ENCODE measurements at places on chromosomes 12 and 14.
A peak's percentile ranks its signal among the peaks of the same experiment; 100 is the strongest.

- DNase-seq: no peak
Measured at GRCh38 chr14:94161981-94162380, 12.1 kb upstream of the PPP4R4 start.

DNA sequence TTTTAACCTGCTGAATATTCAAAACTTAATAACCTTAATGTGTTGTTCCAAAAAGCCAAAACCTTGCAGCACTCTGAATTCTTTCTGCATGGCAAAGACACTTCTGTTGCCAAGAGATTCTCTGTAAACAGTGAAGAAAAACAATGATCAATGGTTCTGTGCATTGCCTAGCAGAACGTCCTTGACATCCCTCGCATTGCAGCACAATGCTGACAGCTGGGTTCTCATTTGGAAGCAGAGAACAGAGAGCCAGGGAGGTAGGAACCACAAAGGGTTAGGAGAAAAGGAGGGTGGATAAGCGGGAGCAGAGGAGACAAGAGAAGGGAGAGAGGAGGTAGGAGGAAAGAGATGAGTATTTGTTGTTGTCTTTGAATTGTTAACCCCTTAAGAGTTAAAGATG lies 501.1 kb downstream of the NAV3 start:
- no peak for DNase-seq

DNA sequence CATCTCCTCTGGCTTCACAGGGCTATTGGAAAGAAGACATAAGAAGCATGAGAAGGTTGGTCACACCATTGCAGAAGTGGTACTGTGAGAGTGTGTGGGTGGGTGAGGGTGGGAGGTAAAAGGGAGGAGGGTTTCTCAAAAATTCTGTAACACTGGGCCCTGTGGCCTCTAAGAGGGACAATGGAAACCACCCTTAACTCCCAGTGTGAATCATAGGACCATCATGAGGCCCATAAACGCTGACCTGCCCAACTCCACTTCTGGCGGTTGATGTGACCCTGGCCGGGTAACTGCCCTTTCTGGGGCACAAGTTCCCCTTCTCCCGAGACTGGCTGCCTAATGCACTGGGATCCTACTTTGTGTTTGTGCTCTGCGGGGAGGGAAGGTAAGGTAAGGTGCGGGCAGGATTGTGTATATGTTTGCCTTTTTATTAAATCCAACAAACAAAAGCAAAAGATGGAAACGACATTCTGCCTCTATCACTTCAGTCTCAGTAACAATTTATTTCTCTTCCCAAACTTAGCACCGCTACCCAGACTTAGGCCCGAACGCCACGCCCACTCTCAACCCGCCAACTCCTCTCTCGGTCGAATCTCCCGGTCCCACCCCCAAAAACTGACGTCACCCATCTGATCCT lies 551 bp downstream of the METTL1 start:
- peak; percentile 90 for DNase-seq

GRCh38 chr14:100474196-100474595 lies 113.0 kb downstream of the BEGAIN start:
- no peak for DNase-seq

GRCh38 chr14:32004300-32004699 lies 72.8 kb upstream of the ARHGAP5 start:
- no peak for DNase-seq

DNA sequence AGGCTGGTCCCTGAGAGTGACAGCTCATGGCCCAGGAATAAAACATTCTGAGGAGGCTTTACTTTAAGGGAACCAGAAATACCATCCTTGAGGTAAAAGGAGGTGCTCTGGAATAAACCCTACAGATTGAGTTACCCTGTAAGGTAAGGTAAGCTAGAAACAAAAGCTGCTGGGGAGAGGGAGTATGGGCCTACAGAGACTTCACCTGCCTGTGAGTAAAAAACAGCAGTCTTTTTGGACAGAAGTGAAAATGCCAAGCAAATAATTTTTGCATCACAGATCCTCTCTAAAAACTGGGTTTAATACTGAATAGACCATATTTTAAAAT lies 41.2 kb downstream of the CORO1C start:
- no peak for DNase-seq

DNA sequence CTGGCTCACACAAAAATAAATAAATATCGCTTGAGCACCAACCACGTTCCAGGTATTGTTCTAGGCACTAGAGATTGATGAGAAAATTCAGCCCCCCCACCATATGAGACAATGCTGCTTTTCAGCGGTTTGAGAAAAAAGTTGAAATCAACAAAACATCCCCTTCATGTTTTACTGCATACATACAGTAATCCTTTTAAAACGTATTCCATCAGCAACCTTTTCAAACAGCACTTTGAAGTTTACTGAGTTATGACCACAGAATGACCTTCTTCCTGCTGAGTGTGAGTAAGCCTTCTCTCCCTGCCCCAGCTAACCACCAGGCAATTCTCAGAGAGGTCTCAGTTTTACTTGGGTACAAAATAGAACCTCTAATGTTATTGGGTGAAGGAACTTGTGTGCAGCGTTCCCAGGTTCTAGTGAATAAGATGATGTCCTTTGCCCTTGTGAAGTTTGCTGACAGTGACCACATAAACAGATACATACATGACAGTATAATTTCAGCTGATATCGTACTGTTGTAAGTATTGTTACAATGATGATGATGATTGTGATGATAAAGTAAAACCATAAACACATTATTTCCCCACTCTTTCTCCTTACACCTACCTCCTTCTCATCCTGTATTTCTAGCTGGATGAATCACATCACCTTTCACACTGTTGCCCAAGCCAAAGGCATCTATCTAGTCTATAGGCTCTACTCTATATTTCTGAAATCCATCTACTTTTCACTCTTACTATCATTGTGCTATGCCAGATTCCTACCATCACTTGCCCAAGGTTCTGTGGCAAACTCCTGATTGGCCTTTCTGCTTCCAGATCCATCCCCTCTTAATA lies 124.4 kb upstream of the KRR1 start:
- DNase-seq: no peak

DNA sequence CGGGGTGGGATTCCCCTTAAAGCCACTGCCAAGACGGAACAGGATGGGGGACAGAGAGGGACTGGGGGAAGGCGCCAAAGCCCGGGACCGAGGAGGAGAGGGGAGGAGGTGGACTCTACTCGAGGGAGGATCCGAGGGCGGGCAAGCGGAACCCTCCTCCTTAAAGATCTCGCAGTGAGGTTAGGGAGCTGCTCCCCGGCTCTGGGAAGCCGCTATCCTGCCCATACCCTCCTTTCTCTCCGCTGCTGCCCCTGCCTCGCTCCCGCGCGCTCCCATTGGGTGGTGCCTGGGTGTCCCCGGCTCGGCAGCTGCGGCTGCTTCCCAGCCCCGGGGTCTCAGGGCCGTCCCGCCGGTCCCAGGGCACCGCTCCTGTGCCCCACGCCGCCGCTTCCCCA lies 16.4 kb downstream of the KRT18 start:
- no peak for DNase-seq

DNA sequence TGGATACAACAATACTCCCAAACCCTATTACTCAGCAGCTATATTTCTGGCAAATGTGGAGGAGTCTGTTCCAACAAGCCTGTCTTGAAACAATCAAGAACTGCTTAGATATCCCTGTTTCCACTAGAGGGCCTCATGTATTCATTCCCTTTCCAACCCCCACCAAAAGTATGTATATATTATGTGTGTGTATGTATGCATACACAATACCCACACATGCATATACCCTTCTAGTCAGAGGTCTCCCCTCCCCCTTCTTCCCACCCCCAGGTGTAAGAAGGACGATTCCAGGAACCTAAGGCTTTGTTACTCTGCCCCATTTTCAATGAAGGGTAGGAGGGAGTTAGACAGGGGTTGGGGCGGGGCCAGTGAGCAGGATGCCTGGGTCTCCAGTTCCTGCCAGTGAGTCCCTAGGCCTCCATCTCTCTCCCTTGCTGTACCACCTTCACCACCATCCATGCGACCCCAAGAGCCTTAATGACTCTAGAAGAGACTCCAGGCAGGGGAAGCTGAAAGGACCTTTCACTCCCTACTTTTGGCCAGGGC lies at the start of gene DGKA:
Gene DGKA (plus strand): TSS at position 392 of the 546 bp plus-strand sequence. CDS start 5,342 bp downstream, outside the sequence.
- DNase-seq: peak; percentile 54

GRCh38 chr14:52279408-52279807 lies 11.9 kb downstream of the PTGDR start:
- DNase-seq: no peak

DNA sequence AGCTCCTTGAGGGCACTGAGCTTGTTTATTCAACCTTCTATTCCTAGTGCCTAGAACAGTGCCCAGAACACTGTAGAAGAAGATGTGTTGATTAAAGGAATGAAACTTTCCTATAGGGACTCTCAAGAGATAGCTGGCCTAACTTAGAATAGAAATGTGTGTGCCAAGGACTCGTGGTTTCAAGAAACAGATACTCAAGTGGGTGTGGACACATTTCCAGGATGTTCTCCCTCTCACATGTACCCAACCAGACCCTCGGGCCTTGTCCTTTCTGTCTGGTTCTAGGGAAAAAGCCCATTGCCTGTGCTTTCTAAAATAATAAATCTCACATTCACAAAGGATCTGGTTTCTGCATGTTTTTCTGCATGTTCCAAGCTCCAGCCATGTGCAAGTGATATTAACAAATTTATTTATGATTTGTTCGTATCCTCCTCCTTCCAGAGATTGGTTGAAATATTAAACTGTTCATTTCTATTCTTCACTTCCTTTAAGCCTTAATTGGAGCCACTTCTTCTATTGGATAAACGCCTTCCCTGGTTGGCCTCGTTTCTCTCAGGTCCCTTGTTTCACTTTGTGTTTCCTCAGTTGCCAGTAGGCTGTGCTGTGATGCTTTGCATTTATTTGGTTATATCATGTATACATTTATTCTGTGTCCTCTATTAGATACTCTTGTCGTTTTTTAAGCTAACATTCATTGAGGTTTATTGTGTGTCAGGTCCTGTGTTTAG lies 89.8 kb downstream of the CRADD start:
- no peak for DNase-seq

DNA sequence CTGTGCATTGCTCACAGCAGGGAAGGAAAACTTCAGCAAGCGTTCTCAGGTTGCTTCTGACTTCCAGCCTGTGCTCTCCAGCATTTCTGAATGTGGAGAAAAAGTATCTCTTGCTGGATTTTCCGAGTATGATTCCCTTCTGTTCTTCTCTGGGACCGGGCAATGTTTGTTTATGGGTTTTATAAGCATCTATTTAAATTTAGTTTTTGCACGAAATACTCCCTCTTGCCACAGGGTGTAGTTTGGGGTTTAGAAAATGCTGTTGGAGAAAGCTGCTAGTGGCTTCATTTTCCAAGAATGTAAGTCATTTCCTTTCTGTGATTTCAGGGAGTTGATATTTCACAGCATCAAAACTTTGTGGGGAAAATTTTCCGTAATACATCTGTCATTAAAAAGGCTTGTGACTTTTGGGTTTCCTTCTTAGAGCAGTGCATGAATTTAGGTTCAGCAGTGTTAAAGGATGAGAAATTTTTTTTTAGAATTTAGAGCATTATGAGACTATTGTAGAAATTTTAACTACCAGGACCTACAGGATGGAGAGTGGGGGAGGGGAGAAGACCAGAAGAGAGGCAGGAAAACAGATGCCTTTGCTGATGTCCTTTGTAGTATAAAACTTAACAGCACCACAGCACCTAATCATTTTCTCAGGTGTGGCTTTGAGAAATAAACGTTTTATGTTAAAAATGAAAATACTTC lies 1.5 kb downstream of the FRMD6 start:
- no peak for DNase-seq

- no peak for DNase-seq
Measured at GRCh38 chr12:75773377-75773776, 258.2 kb downstream of the PHLDA1 start.

DNA sequence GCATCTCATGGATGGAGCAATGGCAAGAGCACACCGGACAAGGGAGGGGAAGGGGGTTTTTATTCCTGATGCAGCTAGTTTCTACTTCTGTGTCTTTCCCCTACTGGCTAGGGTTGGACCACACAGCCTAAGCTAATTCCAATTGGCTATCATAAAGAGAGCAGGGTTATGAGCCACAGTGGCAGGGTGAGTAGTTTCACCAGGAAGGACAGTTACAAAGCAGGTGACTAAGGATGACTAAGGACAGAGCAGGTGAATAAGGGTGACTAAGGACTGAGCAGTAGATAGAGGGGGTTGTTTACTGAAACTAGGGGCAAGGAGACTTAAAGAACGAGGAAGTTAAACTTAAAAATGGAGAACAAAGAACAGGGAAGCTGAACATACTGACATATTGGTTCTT lies 321.4 kb upstream of the SEL1L start:
- no peak for DNase-seq

GRCh38 chr12:22410486-22410885 lies 76.0 kb upstream of the ST8SIA1 start:
- DNase-seq: no peak

GRCh38 chr12:64091186-64091585 lies 130.9 kb downstream of the KICS2 start:
- DNase-seq: no peak

- no peak for DNase-seq
Measured at GRCh38 chr14:101813171-101813759, 51.8 kb downstream of the PPP2R5C start.

GRCh38 chr14:37167151-37168047 lies 5.0 kb downstream of the SLC25A21 start:
- no peak for DNase-seq

GRCh38 chr12:12977231-12977630 lies 22.8 kb downstream of the HEBP1 start:
- DNase-seq: no peak

GRCh38 chr12:6057700-6058099 lies 66.8 kb downstream of the VWF start:
- no peak for DNase-seq

GRCh38 chr14:69046476-69046860 lies 67.4 kb upstream of the ACTN1 start:
- no peak for DNase-seq

DNA sequence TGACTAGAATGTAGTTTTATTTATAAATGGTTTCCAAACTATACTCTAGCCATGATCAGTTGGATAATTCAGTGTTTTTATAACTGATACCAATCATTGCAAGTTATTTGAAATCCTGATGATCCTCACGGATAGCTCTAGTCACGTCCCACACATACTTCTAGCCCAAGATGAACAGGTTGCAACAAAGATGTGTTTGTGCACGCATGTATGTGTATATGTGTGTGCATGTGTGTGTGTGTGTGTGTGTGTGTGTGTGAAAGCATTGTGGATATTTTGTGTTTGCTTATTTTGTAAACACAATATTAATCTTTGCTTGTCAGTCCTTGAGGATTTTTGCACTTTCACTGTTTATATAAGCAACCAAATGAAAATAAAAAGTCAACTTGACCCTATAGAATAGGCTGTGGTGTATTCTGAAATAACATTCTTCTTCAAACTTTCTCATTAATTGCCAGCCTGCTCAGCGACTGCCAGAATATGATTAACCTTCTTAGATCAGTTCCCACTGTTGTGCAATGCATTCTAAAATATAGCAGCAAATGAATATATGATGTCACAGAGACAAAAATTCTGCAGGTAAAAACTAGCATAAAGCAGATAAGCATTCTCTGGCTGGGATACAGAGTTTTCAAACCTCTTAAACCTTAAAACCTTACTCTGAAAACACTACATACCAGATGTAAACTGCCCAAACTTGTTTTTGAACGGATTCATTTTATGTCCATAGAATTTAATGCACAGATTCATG lies 48.8 kb upstream of the HIF1A start:
- DNase-seq: no peak

GRCh38 chr14:75247286-75247922 lies 31.2 kb upstream of the FOS start:
- DNase-seq: peak; percentile 56

Data from activated naive CD8-positive, alpha-beta T cell treated with anti-CD3 and anti-CD28 coated beads, Interleukin-2, amount 50 U/mL, for 16 hours (primary cell).